Right cardiac atrium (tissue), 5 donors: ENCODE measurements at places on chromosomes 2 and 18. TPM values are rescaled to one million over a fixed set of nuclear protein-coding genes. Genes with fewer than 3 reads are reported as not detected.

- no peak for DNase-seq
Observed at GRCh38 chr2:103880081-103880834, 973.7 kb upstream of the POU3F3 start.

GRCh38 chr2:150156876-150157275, 330.6 kb downstream of the RND3 start:
- DNase-seq = no peak

GRCh38 chr18:75198036-75198435, 10.9 kb downstream of the PTGR3 start:
- no peak for DNase-seq

GRCh38 chr18:13242797-13243196, 24.2 kb downstream of the LDLRAD4 start:
- DNase-seq = no peak

GRCh38 chr18:12026562-12026961, 45.3 kb downstream of the IMPA2 start:
- DNase-seq = no peak

- DNase-seq = no peak
Observed at GRCh38 chr2:37895140-37895539, 29.9 kb upstream of the RMDN2 start.

- no peak for DNase-seq
Observed at GRCh38 chr2:190636361-190636760, 12.5 kb upstream of the NAB1 start.

- DNase-seq = no peak
Observed at GRCh38 chr2:41911033-41911432, 136.8 kb upstream of the PKDCC start.

- no peak for DNase-seq
Observed at GRCh38 chr18:72848503-72849237, 19.1 kb downstream of the NETO1 start.

DNA sequence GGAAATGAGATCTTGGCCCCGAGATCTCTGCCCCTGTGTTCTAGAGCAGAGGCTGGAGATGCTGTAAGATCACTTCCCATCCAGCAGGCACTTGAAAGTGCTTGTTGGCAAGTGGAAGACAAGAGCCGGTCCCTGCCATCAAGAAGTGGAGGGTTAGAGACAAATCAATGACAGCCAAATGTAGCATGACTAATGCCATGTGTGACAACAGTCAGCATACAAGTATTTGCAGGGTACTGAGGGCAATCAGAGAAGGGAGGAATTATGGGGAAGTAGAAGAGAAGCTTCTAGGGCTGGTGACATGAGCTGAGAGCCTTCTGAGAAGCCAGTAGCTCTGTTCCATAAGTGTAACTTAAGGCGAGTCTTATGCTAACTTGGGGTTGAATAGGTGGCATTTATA, 58.6 kb downstream of the TMEM17 start:
- no peak for DNase-seq

GRCh38 chr18:77145364-77145901, 12.8 kb upstream of the MBP start:
- DNase-seq = no peak

DNA sequence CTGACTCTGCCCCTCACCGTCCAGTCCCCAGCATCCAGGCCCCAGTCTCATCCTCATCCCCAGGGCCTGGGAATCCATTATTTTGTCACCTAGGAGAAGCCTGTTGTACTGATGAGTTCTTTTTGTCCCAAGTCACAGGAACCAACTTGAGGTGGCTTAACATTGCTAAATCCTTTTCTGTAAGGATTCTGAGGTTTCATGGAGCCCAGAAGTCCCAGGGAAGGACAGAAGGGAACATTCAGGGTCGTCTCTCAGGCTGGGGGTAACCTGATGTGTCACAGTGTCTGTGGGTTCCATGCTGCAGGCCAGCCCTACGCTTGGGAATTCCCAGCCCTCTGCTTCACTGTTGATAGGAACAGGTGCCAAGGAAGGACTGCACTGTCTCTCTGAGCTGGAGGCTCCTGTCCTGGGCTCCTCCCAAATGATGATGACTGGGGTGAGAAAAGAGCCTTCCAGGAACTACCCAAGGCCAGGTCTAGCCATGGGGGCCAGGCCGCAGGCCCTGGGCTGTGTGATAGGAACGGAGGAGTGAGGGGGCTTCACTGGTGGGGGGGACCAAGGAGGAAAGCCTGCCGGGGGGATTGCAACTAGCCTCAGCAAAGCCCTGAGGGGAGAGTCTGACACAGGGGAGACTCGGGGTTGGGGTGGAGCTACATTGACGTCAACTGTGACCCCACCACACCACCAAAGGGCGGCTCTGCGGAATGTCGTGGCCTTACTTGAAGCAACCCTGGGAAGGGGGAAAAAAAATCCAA, 145.7 kb downstream of the SMAD7 start:
- DNase-seq = peak; percentile 56

The ZNF396 gene
- 1.7 TPM for total RNA-seq

The MOGAT1 gene
- not detected for total RNA-seq

DNA sequence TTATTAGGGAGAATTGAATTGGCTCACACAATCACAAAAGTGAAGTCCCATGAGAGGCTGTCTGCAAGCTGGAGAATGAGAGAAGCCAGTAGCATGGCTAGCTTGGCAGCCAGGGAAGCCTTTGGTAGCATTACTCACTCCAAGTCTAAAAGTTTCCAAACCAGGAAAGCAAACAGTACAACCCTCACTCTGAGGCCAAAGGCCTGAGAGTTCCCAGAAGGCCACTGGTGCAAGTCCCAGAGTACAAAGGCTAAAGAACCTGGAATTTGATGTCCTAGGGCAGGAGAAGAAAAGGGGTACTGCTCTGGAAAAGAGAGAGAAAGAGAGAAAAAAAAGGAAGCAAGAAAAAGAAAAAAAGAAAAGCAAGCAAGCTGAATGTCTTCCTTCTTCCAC, 318.2 kb downstream of the RND3 start:
- peak; percentile 67 for DNase-seq

- DNase-seq = no peak
Observed at GRCh38 chr18:34647251-34647650, 62.8 kb upstream of the DTNA start.
